ENCODE measurements at places on chromosomes 3 and 15. TPM values are rescaled to one million over a fixed set of nuclear protein-coding genes. Genes with fewer than 3 reads are reported as not detected.

The TM4SF1 gene
- total RNA-seq = 1,500 TPM

The CCR2 gene
- not detected for total RNA-seq

The ALPK3 gene
- 0.09 TPM for total RNA-seq

The PLOD2 gene
- 111 TPM for total RNA-seq

The CACNA1D gene
- 1.2 TPM for total RNA-seq

The LCTL gene
- total RNA-seq = not detected

The RETNLB gene
- total RNA-seq = not detected

The SLC2A2 gene
- not detected for total RNA-seq

The FHIT gene
- not detected for total RNA-seq

The ADPRH gene
- total RNA-seq = 2.8 TPM

The GNB4 gene
- 14.9 TPM for total RNA-seq

The PRICKLE2 gene
- 2.4 TPM for total RNA-seq

The SI gene
- total RNA-seq = not detected

The ZBBX gene
- not detected for total RNA-seq

The GABRG3 gene
- total RNA-seq = 0.29 TPM

The CFAP100 gene
- total RNA-seq = not detected

The STRA6 gene
- total RNA-seq = 72.6 TPM

The UBE3A gene
- 20.9 TPM for total RNA-seq

The SRGAP3 gene
- total RNA-seq = 0.59 TPM

The LMAN1L gene
- total RNA-seq = not detected

The TTLL13 gene
- total RNA-seq = not detected

The THSD4 gene
- total RNA-seq = 26.4 TPM

The ARL6 gene
- total RNA-seq = 4.5 TPM

The NR1I2 gene
- total RNA-seq = not detected

The ZNF860 gene
- total RNA-seq = 1.4 TPM

The CPB1 gene
- not detected for total RNA-seq

The PRRT3 gene
- 1.7 TPM for total RNA-seq

The CHRNA7 gene
- 5.2 TPM for total RNA-seq

The HTR3E gene
- not detected for total RNA-seq

The WNT5A gene
- 1.1 TPM for total RNA-seq

The SAXO2 gene
- total RNA-seq = 1.3 TPM

The CCR9 gene
- total RNA-seq = not detected

The ACVR2B gene
- total RNA-seq = 2.2 TPM

The IMP3 gene
- 112 TPM for total RNA-seq

The TSEN2 gene
- total RNA-seq = 18.3 TPM

The SUSD5 gene
- 3.4 TPM for total RNA-seq

The HHLA2 gene
- total RNA-seq = 0.08 TPM

The DVL3 gene
- 25.7 TPM for total RNA-seq

The GPR149 gene
- not detected for total RNA-seq

The RNF168 gene
- 4.2 TPM for total RNA-seq

The LHFPL4 gene
- 0.30 TPM for total RNA-seq

The HES1 gene
- total RNA-seq = 13.9 TPM

The SLC12A6 gene
- 7.5 TPM for total RNA-seq

The ZIC4 gene
- total RNA-seq = not detected

The CPNE9 gene
- 0.15 TPM for total RNA-seq

The DCLK3 gene
- not detected for total RNA-seq

The CLSTN2 gene
- 0.03 TPM for total RNA-seq

The TRH gene
- total RNA-seq = not detected

Data from A549 treated with GW870086 at 1 μM for 4 hours (cell line).